ENCODE measurements at places on chromosomes 4 and X. TPM values are rescaled to one million over a fixed set of nuclear protein-coding genes. Genes with fewer than 3 reads are reported as not detected.

RBMXL3 gene
- not detected for total RNA-seq

PPARGC1A gene
- 41.6 TPM for total RNA-seq

DNA sequence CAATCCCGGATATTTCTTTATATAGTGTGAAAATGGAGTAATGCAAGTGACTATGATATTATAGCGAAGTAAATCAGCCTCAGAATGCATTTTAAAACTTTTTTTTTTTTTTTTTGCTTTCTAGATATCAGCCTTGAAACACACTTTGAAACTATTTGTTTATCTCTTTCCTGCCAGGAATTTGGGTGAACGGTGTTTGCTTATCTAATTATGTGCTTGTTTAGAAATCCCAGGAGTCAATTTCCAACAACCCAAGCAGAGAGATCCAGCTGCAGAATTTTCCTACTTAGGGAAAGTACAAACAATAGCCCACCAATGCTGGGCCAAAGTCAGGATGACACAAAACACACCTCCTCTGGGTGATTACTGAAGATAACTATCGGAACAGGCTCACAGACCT, 958.8 kb downstream of the PCDH18 start:
- DNase-seq = no peak

DNA sequence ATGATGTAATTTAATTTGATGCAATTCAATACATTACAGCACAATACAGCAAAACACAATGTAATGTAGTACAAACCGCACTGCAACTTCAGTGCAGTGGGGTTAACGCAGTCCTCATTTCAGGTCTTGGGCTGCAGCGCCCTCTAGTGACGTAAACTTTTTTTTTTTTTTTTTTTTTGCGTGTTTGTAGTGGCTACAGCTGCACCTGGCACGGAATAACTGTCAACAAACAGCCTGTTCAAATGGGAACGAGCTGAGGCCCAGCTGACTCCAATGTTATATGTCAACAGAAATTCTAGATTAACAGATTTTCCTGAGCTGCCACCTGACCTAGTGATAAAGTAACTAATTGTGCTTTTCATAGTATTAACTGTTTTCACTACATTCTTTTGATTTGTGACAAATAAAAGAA, 33.5 kb upstream of the RASSF6 start:
- no peak for DNase-seq

DNA sequence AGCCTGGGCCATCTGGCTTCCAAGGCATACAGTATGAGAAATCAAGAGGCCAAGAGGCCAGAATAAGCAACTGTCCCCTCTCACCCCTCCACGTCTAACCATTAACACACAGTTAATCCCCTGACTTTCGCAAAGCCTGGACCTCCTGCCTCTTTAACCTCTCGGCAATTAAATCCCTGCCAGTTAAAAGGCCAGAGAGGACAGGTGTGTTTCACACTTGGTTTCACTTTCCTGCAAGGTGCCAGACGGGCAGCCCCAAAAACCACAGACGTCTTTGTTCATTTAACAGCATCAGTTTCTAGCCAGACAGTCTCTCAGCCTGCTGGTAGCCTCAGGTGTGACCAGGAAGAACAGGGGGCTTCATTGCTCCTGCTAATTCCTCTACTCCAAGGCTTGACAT, 91.1 kb upstream of the KIT start:
- DNase-seq = no peak

LNX1 gene
- 4.5 TPM for total RNA-seq

- no peak for DNase-seq
These were observed 69.6 kb upstream of the NDP start for GRCh38 chrX:44042751-44043150.

- no peak for DNase-seq
These were observed 128.4 kb downstream of the BTC start for GRCh38 chr4:74665876-74666275.

MAD2L1 gene
- 0.78 TPM for total RNA-seq

DNA sequence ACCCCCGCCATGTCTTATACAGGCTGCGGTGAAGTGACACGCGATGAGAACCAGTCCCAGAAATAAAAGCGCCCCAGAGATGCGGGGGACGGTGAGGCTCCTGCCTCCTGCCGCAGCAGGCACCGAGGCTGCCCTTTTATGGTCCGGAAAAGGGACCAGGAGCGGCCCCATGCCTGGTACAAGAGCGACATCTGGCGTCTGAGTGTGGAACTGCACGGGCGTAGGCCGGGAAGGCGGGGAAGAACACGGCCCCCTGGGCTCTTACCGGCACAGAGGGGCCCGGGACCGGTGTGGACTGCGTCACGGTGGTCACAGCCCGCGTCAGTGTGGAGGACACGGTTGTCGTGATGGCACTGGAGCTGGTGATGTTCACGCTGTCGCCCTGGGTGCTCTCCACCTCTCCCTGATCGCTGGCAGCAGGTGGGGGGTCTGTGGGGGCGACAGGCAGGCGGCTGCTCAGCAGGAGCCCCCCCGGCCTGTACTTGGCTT, 8.9 kb upstream of the RENBP start:
- DNase-seq = peak; percentile 76

GNRHR gene
- total RNA-seq = not detected

DNA sequence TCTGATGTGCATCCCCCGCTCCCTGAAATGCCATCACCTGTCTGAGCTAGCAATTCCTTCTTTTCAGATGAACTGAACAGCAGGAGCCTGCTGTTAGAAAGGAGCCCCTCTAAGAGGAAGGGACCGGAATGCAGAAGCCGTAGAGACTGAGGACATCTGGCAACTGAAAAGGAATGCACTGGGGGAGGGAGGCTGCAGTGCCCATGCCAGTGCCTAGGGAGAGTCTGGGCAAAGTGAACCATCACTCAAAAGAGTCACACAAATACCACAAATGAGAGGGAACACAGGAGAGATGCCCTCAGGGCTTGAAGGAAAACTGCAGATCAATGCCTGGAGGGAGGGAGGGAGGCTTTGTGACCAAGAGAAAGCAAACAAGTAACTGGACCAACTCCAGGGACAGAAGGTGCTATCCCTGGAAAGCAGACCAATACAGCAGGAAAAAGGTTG, 93.9 kb upstream of the CBR4 start:
- DNase-seq = no peak

DNA sequence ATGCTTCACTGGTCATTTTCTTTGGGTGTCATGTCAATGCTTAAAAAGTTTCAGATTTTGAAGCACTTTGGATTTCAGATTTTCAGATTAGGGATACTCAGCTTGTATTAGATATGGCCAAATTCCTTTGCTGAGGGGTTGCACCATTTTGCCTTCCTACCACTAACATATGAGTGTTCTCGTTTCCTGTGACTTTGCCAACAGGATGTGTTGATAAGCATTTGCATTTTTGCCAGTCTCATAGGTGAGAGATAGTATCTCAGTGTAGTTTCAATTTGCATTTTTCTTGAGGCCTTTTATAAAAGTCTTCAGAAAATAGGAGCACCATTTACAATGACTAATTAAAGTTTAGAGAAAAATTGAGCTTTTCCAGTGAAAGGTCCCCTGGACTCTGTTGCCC, 71.6 kb upstream of the CLCN4 start:
- DNase-seq = no peak

GRCh38 chr4:155071962-155072361, 136.5 kb upstream of the NPY2R start:
- DNase-seq = no peak

DNA sequence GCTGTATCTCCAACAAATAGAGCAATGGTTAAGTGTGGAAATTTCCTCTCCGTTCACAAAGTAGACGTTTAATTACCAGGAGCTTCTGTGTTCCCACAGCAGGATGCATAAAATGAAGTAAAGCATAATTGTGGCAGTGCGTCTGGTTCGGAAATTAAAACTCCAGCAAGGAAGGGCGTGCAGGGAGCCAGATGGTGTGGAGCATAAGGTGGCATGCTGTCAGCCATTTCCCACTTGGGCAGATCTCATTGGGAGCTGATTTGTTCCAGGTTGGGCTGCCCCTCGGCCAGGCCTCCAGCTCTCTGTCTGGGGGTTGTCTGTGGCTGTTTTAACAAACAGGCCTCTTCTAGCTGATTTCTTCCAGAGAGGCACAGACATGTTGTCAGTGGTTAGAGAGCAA, 182.1 kb upstream of the CLNK start:
- no peak for DNase-seq

- DNase-seq = no peak
These were observed 33.0 kb downstream of the NLRP2B start for GRCh38 chrX:57647020-57647419.

GRCh38 chr4:38179690-38180377, 219.6 kb downstream of the PTTG2 start:
- DNase-seq = peak; percentile 88

DNA sequence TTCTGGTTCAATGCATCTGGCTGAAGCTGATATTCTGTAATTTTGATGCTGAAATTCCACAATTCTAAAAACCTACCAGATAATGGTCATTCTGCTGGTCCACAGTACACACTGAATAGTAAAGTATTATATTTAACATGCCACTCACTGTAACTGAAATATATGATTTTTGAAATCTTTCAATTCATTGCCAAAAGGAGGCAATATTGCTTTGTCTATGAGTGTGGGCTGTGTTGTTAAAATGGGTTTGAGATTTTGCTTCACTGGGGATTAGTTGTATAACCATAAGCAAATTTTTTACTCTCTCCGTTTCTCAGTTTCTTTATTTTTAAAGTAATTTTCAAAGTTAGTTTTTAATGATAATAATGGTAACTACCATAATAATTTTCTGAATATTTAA, 1404.1 kb upstream of the IGFBP7 start:
- no peak for DNase-seq

DNA sequence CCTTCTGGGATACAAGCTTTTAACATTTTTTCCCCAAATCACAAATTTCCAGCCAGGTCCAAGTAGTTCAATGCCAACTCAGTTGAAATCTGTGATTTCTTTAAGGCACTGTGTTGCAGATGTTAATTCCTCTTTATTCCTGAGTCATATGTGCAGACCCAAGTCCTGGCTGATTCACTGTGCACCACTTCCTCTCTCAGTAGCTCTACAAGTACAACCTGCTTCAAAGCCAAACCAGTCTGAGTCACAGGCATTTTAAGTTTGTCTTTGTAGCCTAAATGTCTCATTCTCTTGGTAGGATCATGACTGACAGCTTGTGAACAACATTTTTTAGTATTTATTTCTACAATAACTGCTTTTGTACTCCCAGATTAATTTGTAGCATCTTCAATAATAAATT, 165.6 kb upstream of the S100G start:
- DNase-seq = no peak

PLAC1 gene
- total RNA-seq = not detected

DNA sequence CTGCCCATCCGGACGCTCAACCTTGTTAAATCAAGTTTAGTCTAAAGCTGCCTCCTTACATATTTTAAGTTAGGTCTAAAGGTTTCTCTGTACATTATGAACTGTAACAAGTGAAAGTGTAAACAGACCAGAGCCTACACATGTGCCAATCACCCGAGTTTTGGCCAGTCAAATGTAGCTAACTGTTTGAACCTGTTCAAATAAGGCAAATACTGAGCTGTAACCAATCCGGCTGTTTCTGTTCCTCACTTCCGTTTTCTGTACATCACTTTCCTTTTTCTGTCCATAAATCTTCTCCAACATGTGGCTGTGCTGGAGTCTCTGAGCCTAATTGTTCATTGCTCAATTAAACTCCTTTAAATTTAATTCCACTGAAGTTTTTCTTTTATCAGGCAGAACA, 113.3 kb upstream of the SHISA3 start:
- DNase-seq = no peak

- no peak for DNase-seq
These were observed 462.3 kb upstream of the ADGRL3 start for GRCh38 chr4:60737858-60738257.

GRCh38 chr4:185811509-185812364, at the start of gene SORBS2:
Gene SORBS2 (minus strand): TSS chr4:185812194. CDS start chr4:185690571, 121,623 bp downstream.
- no peak for DNase-seq

- no peak for DNase-seq
These were observed 192.2 kb downstream of the KCTD8 start for GRCh38 chr4:44256414-44256813.

DNA sequence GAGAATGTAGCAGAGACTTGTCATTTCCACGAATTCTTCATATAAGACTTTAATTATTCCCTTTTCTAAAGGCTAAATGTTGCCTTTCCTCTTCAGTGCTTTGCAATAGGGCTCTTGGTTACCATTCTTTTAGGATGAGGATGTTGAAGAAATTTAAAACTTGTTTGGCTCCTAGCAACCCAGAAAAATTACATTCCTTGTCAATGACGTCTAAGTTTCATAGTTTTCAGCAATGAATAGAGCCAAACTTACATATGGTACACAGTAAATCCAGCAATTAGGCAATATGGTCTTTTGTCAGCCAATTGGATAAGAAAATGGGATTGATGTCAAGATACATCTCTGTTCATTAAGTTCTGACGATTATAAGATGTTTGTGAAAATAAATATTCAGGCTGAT, 1639.6 kb upstream of the PCDH10 start:
- DNase-seq = no peak

DNA sequence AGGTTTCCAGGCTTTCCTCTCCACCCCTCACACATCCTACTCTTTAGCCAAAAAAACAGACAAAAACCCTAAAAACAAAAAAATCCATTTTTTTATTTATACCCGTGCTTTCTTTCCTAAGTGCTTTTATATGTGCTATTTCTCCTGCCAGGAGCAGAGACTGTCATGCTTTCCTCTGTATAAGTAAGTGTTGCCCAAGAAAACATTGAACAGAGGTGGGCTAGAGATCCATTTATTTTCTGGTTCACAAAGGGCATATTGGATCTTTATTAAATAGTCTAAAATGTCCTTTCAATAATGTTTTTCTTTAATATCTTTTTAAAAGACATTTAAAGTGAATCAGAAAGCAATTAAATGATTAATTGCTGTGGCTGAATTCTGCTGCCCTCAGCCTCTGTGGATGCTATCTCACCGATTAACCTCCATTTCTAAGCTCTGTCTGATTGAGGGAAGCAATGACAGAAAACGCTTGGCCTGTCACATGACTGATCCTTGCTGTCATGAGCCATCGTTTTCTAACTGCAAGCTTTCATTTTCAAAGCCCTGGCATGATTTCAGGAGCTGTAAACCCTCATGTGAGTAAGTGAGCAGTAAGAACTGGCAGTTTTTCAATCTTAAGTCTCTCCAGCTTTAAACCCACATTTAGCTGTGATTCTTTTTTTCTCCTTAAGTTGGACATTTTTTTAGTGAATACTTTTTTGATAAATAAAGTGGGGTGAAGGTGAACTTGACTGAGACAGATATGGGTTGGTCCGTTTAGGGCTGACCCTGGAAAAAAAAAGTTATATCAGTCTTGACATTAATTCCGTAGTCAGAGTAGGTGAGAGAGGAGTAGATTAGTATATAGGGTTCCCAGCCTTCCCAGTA, 180.7 kb upstream of the PGRMC2 start:
- DNase-seq = peak; percentile 88

DNA sequence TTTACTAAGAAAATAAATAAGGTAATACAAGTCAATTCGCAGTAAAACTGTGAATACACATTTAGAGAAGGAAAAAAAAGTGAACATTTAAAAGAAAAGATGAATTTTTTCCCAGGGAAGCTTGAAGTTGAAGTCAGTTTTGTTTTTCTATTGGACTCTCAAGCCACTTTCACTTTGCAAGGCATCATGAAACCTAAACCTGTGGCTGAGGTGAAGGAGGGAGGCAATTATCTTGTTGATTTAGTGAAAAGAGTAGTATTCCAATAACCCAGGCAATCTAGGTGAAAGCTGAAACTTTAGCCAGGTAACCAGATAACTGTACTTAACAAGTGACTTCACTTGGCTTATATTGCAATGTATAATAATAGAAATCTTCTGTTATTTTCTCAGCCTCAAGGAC, 138.6 kb downstream of the HDX start:
- no peak for DNase-seq

- DNase-seq = no peak
These were observed 130.8 kb upstream of the PDLIM3 start for GRCh38 chr4:185666156-185666555.

- no peak for DNase-seq
These were observed 4.0 kb upstream of the MSX1 start for GRCh38 chr4:4855301-4856070.

LAS1L gene
- 11.1 TPM for total RNA-seq

GRCh38 chr4:6333301-6334202, 63.9 kb downstream of the WFS1 start:
- no peak for DNase-seq
